ENCODE measurements at places on chromosomes 7 and 10.

GRCh38 chr7:17661982-17662585 lies 278.2 kb downstream of the SNX13 start:
- no peak for DNase-seq

DNA sequence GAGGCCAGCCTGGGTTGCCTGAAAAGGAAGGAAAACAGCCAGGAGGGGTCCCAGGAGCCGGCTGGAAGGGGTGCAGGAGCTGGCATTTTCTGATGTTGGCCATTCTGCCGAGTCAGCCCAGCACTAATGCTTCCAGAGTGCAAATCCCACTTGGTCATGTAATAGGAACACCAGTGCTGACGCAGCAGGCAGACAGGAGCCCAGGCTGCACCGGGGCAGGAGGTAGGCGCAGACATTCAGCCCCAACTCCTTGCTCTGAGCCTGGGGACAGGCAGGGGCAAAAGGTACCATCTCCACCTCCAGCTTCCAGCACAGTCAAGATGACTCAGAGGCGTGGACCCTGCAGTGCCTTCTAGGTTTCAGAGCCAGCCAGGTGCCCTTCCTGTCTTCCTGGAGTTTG lies 10.2 kb upstream of the YWHAG start:
- DNase-seq: no peak

- peak; percentile 55 for DNase-seq
Measured at GRCh38 chr7:26156451-26157420, 4.7 kb downstream of the NFE2L3 start.

DNA sequence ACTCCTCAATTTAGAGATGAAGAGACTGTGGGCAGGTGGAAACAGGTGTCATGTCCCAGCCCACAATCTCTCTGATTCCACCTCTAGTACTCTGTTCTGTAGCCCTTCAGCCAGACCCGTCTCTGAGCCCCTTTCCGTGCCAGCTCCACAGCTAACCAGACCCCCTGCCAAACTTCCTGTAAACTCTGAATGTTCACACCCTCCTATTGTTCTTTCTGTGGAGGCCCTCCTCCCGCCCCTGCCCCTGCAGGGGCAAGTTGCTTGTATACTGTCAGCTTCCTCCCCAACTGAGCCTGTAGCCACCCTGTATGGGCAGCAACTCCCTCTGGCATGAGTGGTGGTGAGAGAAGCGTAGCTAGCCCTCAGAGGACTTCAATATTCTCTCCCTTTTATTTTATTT lies 520.7 kb downstream of the SORCS3 start:
- no peak for DNase-seq

GRCh38 chr10:123624086-123624485 lies 42.1 kb upstream of the GPR26 start:
- DNase-seq: no peak

GRCh38 chr7:20828947-20829346 lies 42.3 kb upstream of the SP8 start:
- DNase-seq: no peak

GRCh38 chr7:123863461-123863860 lies 18.5 kb downstream of the HYAL4 start:
- no peak for DNase-seq

GRCh38 chr7:141431140-141431479 lies 120.1 kb upstream of the AGK start:
- DNase-seq: no peak

DNA sequence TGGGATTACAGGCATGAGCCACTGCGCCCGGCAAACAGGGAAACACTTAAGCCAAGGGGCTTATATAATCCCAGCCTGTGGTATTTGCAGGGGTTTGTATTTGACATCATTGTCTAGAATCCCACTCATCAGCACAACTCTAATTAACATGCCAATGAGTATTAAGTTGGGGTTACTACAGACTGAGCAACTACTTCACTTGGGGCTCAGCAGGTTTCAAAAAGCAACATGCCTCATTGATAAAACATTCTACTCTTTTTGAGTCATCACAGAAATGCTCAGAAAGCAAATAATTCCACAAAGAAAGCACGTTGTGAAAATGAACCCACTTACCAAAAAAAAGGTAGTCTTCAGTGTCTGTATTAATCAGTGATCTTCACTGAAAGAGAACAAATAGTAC lies 236.9 kb upstream of the CELF2 start:
- DNase-seq: no peak

DNA sequence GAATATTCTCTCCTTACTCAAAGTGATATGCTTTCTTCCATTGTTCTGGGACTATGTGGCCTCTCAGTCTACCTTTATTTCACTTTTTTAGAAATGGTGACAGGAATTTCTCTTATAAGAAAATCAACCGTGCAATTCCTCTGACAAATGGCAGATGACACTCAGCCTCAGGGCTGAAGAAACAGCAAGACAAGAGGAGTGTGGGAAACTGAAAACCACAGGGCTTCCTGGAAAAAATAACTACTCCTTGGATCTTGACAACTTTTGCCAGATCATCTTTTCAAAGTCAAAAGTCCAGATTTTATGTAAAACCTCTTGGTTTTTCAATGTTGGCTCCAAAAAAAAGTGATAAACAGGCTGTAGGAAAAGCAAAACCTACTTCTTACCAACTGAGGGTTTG lies 121.5 kb downstream of the TYW1B start:
- DNase-seq: no peak

DNA sequence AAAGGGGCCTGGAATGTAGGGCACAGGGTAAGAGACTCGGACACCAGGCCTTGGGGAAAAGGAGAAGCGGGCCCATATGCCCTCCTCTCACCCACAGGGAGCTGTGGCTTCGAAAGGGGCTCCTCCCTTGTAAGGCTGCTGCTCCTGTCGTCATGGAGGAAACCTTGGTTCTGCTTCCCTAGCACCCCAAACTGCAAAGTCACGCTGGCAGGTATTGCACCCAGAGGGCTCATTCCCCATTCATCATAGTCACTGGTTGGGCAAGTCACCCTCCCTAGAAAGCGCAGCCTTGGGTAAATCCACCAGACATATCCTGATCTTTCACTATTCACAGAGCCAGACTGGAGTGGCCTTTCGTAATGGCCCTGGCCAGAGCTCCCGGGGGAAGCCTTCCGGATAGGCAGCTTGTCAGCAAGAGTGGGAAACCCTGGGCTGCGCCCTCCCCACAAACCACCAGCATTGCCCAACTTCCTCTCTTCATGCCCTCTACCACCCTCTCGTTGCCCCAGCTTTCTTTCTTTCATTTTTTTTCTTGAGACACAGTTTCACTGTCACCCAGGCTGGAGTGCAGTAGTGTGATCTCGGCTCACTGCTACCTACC lies 121.0 kb downstream of the HIP1 start:
- no peak for DNase-seq

GRCh38 chr7:116443101-116443523 lies 56.4 kb upstream of the CAV2 start:
- DNase-seq: no peak

GRCh38 chr10:4733150-4733842 lies 92.7 kb upstream of the AKR1E2 start:
- no peak for DNase-seq

- DNase-seq: no peak
Measured at GRCh38 chr7:47710201-47710935, 128.5 kb upstream of the TNS3 start.

DNA sequence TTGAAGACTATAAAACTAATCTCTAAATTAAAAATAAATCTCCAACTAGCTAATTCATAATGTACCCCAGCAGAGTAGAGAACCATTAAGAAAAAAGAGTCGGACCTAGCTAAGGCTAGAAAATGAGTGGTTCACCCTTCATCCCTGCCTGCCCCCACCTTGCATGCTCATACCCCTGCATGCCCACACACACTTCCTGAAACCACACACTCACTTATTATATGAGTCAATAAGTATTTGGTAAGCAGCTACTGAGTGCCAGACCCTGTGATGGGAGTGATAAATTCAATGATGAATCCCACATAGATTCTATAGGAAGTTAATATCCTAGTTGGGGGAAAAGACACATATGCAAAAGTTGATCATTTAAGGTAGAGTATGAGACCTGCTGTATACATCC lies 152.9 kb upstream of the INHBA start:
- no peak for DNase-seq

DNA sequence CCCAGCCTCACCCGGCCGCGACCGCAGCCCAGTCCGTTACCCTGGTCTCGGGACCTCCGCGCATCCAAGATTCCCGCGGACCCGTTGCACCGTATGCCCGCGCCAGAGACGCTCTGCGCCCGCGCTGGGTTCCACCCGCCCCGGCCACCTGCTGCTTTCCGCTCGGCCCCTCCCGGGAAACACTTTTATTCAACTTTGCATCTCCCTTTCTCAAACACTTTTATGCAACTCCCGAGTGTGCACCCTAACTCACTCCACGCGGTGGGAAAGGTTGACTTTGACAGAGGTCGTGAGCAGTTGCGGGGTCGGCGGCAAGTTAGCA lies at the start of gene ODAD2:
Gene ODAD2 (minus strand): TSS at position 126 of the 322 bp plus-strand sequence. CDS start 3,937 bp downstream, outside the sequence.
- no peak for DNase-seq

DNA sequence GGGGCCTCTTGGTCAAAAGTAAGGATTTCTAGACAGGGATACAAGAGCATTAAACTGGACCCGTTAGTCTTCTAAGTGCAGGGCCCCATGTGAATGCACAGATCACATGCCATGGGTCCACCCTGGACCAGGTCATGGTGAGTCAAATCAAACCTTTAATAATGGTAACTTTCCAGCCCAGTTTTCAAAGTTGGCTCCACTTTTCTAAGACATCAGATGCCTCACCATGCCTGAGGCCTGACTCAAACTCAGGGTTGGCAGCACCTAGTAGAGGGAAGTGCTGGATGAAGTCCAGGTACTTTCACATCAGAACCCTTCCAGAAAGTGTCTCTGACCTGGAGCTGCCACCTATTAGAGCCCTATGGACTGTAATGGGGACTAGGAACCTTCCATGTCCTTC lies 9.7 kb upstream of the SMIM30 start:
- no peak for DNase-seq

DNA sequence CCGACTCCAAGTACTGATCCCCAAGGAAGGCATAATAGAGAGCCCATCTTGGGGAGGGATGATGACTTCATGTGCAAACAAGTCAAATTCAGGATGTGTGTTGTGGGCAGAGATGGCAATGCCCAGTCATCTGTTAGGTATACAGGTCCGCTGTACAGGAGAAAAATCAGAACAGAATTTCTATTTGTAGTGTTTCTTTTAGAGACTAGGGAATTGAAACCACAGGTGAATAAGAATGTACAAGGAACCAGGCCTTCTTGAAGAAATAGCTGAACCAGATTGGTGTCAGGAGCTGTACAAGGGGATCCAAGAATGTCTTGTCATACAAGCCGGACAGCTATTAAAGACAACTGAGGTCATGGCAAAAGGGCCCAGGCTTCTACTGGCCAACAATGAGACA lies 147.9 kb downstream of the PFKFB3 start:
- DNase-seq: no peak

DNA sequence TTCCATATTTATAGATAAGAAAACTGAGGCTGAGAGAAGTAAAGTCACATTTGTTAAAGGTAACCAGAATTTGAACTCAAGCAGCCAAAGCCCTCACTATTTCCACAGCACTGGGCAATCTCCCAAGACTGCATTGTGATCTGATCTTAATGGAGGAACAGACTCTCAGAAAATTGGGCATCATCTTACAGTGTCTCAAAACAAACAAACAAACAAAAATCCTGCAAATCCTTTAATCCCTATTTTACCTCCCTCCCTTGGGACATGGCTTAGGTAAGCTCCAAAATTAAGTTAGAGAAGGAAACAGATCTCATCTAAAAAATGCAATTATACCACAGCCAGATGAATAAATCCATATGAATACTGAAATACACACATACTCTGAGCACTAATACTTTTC lies 57.5 kb downstream of the FHIP2A start:
- no peak for DNase-seq

DNA sequence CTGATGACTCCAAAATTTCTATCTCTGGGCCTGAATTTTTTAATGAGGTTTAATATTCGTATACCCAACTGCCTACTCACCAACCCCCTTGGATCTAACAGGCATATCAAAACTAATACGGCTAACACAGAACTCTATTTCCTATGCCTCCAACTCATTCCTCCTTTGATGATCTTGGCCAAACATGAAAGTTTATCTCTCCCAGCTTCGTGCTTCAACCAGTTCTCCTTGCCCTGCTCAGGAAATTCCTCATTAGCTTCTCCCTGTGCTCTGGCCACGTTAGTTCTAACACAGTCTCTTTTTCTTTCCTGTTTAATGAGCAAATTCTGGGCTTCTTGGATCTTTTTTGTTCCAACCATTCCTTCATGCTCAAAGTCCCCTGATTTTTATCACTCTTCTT lies 138.9 kb upstream of the PTN start:
- no peak for DNase-seq

- DNase-seq: no peak
Measured at GRCh38 chr10:74179111-74179710, 28.2 kb downstream of the ADK start.

DNA sequence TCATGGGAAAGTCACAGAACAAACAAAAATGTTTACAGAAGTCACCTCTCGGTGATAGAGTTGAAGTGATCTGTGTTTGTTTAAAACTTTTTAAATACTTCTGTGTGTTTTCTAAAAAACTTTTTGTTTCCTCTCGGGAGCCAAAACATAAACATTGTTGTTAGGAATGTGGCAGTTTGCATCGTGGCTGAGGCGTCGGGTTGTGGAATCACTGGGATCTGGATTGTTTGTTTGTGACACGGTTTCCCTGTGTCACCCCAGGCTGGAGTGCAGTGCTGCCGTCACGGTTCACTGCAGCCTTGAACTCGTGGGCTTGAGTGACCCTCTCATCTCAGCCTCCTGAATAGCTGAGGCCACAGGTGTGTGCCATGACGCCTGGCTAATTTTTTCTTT lies 29.0 kb upstream of the SUN1 start:
- DNase-seq: no peak

DNA sequence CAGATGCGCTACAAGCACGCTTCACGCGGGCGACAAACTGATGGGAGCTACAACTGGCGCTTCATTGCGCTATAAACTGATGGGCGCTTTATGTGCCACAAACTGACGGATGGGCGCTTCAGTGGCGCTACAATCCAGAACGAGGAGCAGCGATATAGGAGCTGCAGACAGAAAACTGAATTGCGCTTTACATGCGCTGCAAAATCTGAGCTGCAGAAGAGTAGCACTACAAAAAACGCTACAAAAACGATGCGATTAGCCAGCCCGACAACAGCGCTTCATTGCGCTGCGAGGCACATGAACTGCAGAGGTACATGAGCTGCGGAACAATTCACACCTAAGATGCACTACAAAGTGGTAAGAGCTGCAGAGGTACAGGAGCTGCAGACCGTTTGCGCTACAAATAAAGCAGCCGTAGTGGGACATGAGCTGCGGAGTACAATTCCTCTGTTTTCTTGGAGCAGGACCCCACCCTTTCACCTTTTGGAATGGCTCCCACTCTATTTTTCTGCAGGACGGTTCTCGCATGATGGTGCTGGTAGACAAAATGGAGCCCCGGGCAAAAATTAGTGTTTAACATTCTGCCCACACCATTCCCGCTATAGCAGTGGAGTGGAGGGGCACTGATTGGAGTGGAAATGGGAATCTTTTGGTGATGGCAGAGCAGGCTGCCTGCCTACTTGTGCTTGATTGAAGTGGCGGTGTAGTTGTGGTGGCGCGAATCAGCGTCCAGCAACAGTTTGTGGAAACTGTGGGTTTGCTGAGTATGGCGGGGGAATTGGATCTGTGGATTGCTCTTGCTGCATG lies 1.2 kb upstream of the SGCE start:
- peak; percentile 18 for DNase-seq

GRCh38 chr10:44651834-44652233 lies 259.3 kb upstream of the TMEM72 start:
- no peak for DNase-seq

- no peak for DNase-seq
Measured at GRCh38 chr10:120477021-120477742, 20.2 kb downstream of the PLPP4 start.

- no peak for DNase-seq
Measured at GRCh38 chr7:36667007-36667745, 57.1 kb downstream of the AOAH start.

GRCh38 chr7:136878878-136879277 lies 10.4 kb downstream of the CHRM2 start:
- DNase-seq: no peak
